SIG-M5 (cell line): ENCODE measurements at places on chromosomes 11 and 22.

- no peak for DNase-seq
These were observed 131.9 kb downstream of the WNT11 start for GRCh38 chr11:76074148-76075095.

GRCh38 chr22:23897320-23897719, 3.1 kb downstream of the MIF start:
- no peak for DNase-seq

GRCh38 chr11:41498726-41499125, 39.3 kb upstream of the LRRC4C start:
- no peak for DNase-seq

GRCh38 chr11:126146454-126147192, 64.8 kb downstream of the RPUSD4 start:
- DNase-seq, result no peak

DNA sequence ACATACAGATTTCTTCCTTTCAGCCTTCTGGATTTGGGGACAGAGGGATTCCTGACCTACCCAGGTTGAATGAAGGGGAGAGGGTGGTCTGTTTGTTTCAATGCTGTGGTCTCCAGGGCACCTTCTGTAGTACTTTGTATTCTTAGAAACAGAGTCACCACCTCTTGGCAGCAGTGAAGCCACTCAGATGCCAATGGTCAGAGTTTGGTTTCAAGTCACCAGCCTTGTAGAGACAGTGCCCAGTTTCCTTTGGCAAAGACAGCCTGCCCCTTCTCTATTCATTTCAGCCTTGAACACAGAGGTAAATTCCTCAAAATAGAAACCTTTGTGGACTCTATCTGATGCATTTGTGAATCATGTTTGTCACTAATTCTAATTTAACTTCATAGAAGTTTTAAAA, 111.7 kb upstream of the RASSF10 start:
- DNase-seq, result no peak

DNA sequence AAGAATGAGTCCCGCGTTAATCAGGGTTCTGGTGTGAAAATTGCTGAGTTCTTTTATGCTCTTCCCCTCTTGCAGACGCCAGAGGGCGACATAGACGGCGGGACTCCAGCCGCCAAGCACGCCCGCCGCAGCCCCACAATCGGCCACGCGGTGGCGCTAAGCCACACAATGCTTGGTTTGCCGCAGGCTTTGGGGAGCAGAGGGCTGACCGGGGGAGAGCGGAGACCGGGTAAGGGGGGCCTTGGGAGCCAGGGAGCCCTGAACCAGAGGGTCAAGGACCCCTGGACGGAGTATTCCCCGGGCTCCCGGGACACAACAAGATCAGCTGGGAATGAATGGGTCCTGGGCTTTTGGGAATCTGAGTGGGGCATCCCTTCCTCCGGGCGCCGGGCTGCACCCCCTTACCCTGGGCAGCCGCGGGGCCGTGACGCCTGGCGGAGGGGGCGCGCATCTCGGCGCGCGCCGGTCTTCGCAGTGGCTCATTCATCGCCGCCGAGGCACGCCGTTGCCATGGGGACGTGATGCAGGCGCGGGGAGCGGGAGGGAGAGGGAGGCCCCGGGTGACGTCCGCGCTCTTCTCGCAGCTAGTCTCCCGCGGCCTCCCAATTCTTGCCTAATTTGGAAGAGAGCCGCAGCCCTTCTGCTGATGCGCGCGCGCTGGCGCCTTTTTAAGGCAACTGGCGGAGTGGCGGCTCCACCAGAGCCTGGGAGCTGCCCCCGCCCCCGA, 12.2 kb upstream of the NPAS4 start:
- peak; percentile 65 for DNase-seq

- no peak for DNase-seq
These were observed 33.8 kb downstream of the PPIL2 start for GRCh38 chr22:21699643-21700042.

DNA sequence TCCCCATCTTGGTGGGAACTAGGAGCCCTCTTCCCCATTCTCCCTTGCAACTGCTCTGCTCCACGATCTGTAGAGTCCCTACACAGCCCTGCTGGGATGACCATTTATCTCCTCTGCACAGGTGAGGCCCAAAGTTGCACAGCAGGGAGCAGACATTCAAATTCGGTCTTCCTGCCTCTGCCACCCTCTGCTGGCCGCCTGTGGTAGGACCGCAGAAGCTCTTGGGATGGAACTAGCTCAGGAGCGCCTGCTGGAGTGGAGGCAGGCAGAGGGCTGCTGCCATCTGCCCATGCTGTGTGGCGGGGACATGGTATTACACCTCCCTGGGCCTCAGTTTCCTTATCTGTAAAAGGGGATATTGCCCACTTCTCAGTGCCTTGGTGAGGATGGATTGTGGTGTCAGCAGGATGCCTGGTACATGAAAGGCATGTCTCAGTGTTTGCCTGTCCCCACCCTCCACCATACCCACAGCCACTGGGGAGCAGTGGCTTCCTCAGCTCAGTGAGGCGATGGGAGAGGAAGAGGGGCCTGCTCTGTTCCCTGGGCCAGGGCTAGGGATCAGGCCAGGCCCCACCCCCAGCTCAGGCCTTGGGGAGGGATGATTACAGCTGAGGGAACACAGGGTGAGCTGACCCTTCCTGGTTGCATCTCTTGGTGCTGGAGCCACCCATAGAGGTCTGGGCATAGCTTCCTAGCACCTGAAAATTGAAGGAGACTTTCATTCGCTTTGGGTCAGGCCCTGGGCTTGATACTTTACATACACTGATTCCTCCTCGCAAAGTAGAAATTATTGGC, 11.3 kb upstream of the OMP start:
- no peak for DNase-seq

DNA sequence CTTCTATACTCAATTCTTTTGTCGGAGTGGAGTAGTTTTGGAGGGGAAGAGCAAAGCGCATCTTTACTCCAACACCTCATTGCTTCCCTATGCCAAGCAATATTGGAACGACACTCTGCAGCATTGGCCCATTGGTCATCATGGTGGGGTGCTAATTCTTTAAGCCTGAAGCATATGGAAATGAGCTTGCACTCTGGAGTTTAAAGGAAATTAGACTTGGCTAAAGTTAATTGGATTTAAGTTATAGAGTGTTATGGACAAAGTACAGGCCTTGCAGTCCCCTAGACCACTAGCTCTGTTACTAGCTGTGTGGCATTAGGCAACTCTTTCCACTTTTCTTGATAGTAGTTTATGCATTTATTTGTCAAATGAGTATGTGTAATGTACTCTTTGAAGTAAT, 568.3 kb upstream of the TENM4 start:
- DNase-seq, result no peak

DNA sequence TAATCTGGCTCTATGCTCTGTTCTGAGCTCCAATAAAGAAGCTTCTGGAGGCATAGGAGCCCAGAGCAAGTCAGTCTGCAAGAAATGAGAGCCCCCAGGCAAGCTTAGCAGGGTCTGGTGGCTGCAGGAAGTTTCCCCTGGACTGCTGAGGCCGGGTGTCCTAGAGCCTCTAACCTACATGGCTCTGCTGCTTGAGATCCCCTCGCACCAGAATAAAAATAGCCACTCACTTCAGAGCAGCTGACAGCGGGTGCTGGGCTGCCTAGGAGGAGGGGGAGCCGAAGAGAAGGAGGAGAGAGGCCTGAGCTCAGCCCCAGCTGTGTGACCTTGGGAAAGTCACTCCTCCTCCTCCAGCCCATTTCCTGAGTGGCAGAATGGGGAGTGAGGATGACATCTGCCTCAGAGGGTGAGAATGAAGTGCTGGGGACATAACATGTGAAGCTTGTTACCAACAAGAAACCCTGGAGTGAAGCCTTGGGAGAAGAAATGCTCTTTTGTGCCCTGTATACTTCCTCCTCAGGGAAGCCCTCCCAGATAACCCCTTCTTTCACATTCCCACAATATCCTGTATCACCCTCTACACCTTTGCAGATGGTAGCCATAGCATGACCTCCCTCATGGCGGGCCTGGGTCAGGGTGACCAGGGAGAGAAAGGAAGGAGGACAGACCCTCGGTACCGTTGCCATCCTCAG, 3.6 kb upstream of the INPP5J start:
- DNase-seq, result no peak

GRCh38 chr11:118912742-118913410, 12.8 kb downstream of the BCL9L start:
- DNase-seq, result no peak

DNA sequence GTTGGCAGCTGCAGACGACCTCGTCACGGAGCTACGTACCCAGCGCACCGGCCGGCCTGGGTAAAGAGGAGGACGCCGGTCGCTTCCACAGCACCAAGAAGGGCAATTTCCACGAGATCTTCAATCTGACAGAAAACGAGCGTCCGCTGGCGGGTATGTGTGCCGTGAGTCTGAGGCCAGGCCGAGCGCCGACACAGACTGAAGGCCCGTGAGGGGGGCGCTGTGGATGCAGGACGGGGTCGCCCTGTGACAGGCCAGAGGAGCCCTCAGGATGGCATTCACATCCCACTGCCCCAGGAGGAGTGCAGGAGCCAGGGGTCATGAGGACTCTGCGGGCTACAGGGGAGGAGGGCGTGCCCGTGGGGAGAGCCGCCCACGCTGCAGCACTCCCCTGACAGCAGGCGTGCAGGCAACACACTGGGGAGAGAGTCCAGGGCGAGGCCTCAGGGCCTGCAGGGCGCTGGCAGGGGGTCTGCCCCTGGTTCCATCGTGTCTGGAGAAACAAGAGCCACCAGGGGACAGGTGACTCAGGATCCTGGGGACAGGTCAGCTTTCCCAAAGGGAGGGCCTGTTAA, 53.6 kb downstream of the GRAMD4 start:
- DNase-seq, result no peak

DNA sequence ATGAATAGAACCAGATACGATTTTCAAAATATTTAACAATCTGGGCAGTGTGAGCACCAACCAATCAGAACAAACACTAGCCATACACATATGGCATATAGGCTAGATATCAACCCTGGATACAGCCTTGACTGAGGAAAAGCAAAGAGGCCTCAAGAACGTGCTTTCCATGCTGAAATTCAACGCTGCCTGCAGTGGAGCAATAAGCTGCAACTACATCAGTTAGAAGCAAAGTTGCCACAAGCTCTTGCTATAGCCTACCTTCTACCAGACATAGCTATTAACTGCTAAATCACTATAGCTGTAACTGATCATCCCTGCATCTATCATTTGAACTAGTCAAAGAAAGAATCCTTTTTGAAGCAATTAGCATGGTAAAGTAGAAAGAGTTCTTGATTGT, 42.5 kb downstream of the DENND5A start:
- no peak for DNase-seq

DNA sequence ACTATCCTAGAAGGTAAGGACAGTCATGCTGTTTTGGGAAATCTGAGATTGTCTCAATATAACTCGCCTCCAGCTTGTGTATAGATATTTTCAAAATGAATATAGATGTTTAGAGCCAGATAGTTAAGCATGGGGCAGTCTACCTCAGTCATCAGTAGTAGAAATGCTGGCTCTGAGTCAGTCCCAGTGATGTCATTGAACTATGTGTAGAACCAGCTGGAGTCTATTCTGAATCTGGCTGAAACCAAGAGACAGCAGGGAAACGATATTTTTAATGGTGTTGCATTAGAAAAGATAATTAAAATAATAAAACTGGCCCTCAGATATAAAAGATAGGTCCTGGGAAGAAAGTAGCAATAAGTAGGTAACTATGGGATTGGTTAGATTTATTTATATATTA, 25.9 kb downstream of the PIWIL4 start:
- no peak for DNase-seq

GRCh38 chr22:36331912-36332622, 55.7 kb downstream of the MYH9 start:
- DNase-seq, result peak; percentile 27

GRCh38 chr22:35313311-35314121, 13.8 kb downstream of the TOM1 start:
- no peak for DNase-seq

- no peak for DNase-seq
These were observed 13.3 kb upstream of the SH3BP1 start for GRCh38 chr22:37626144-37626543.

- DNase-seq, result no peak
These were observed 2.3 kb downstream of the OR51G1 start for GRCh38 chr11:4921796-4922195.

DNA sequence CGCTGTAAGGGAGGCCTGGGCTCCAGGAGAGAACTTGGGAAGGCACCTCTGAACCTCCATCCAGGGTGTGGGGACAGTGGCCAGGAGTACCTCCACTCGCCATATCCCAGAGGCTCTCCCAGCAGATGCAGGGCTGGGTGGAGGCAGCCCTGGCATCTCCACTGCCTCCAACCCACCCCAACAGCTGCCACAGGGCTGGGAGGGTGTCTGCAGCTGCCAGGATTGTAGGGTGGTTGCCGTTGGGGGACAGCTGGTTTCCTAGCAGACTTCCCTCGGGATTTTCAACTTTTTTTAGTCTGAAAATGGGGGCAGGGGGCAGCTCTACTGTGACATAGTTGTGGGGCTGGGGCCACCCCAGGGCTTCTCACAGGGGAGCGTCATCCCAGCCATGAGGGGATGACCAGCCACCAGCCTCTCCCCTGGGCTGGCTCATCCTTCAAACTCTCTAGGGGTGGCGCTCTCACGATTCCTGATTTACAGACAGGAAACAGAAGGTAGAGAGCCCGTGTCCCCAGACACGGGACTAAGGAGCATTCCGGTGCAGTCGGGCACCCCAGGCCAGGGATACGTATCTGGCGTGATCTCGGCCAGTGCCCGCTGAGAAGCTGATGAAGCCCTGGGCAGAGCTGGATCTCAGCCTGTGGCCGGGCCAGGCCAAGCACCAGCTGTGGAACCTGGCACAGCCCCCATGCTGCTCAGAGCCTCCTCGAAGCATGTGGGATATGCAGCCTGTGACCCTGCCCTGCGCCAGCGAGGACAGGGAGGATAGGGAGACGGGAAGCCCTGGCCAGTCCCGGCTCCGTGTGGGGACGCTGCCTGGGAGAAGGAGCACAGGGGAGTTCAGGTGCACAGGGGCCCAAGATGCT, 9.9 kb downstream of the PRR5 start:
- no peak for DNase-seq

- DNase-seq, result no peak
These were observed 642 bp upstream of the PIK3C2A start for GRCh38 chr11:17208257-17208999.

DNA sequence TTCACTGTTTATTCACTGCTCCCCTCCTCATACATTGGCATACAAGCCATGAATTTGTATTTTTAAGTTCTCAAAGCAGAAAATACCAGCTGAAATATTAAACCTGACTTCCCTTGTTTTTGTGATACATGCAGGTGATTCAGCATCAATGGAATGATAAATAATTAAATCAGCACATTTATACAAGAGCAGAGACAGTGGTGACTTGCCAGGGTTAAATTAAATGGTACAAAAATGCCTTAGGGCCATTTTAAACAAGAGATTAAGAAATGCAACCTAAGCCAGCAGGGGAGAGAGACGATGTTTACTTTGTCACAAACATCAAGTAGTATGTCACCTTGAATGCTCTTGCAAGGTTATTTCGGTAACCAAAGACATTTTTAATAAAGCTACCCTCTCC, 95.9 kb upstream of the DDI1 start:
- no peak for DNase-seq

- DNase-seq, result no peak
These were observed 179.6 kb downstream of the BRD1 start for GRCh38 chr22:49648053-49648452.

GRCh38 chr11:2311353-2312133, 9.7 kb downstream of the TSPAN32 start:
- DNase-seq, result no peak
